ENCODE measurements at places on chromosomes 12 and 14.

DNA sequence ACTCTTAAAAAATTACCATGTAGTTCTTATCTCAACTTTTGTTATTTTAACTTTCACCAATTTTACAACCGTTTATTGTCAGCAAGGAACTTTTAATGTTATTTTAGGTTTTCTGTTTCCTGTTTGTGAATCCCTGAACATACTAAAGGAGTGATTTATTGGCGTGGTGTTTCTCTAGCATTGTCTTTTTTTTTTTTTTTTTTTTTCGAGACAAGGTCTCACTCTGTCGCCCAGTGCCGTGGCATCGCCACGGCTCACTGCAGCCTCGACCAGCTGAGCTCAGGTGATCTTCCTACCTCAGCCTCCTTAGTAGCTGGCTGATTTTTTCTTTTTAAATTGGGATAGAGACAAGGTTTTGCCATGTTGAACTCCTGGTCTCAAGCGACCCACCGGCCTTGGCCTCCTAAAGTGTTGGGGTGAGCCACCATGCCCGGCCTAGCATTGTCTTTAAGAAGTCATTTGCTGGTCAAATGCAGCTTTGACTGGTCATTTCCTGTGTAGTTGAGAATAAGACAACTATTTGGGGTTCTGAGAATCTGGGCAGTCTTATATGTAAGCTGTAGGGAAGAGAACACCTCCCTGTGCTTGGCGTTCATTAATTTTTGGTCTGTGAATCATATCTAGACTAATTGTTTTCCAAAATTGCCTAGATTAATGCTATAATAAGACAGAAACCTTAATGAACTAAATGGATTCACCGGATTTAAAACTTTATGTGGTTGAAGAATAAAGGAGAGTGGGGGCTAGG lies 2.1 kb downstream of the WASHC4 start:
- no peak for DNase-seq

GRCh38 chr12:57160741-57161140 lies 13.3 kb upstream of the LRP1-AS start:
- no peak for DNase-seq

- no peak for DNase-seq
These were observed 121.1 kb upstream of the SYT10 start for GRCh38 chr12:33560653-33561208.

- no peak for DNase-seq
These were observed 90.5 kb downstream of the GALNT9 start for GRCh38 chr12:132238884-132239283.

- DNase-seq: no peak
These were observed 183.8 kb upstream of the HIF1A start for GRCh38 chr14:61511558-61511948.

DNA sequence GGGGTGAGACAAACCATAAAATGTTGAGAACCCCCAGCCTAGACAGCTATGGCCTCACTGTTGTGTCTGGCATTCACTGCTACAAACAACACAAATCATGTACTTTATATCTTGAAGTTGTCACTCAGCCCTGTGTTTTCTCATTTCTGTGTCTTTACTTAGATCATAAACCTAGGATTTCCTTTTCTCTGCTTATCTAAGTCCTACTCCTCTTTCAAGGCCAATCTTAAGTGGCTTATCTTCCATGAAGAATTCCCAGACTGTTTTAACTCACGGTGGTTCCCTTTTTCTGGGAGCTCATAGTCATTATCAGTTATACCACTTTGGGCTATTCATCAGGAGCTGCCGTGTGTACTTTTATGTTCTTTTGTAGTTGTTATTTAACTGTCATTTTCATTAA lies 42.1 kb downstream of the FLRT2 start:
- DNase-seq: no peak

- no peak for DNase-seq
These were observed 131.3 kb upstream of the HIF1A start for GRCh38 chr14:61563880-61564617.

DNA sequence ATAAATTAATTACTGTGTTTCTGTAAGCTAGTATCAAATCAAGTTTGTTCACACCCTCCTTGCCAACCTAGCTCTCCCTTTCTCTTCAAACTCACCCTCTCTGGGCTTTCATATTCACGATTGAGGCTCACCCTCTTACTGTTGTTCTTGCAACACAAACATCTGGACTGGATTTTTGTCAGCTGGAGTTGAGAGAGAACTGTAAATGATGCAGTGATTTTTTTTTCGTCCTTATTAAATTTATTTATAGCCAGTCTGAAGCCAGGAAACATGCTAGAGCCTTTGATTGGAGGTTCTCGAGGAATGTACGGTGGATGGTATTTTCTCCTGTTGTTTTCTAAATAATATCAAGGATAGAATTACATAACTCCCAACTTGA lies 485.1 kb downstream of the ZFP36L1 start:
- DNase-seq: no peak

- DNase-seq: no peak
These were observed 163.3 kb downstream of the APAF1 start for GRCh38 chr12:98808243-98808875.

DNA sequence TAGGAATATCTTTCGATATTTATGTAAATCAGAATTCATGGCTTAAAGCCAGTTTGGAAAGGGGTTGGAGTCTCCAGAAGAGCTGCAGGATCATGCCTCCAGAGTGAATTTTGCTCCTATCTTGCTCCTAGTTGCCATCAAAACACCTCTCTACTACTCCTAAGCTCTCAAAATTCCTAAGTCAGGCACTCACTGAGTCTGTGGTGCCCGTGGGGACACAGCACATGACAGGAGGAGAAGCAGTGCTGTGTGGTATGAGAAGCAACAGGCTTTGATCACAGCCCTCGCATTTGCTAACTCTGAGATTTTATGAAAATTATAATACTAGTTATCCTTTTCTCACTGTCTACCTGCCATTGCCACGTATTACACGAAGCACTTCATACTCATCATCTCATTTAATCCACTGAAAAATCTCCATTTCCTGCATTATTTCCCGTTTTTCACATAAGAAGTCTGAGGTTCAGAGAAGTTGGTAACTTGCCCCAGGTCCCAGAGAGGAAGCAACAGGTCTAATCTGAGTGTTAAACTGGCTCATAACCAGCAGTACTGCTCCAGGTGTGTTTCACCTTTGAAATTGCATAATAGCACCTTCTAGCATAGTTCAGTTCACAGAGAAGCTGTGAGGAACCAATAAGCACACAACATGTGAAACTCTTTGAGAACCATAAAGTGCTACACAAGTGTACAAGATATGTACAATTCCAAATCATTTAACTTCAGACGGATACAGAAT lies 33.1 kb upstream of the SLC35F4 start:
- DNase-seq: no peak

GRCh38 chr12:9864913-9865675 lies 4.1 kb downstream of the CLEC2B start:
- no peak for DNase-seq

DNA sequence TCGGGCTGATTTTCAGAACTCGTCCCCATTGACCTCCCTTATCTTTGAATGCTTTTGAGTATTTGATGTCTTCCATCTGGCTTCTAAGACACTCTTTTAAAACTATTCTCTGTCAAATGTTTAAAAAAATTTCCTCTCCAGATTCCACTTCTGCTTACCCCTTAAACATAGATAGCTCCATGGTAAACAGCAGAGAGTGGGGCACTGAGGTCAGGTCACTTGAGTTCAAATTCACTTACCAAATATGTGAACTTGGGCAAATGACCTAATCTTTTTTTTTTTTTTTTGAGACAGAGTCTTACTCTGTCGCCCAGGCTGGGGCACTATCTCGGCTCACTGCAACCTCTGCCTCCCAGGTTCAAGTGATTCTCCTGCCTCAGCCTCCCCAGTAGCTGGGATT lies 126.8 kb upstream of the CPSF6 start:
- DNase-seq: no peak

DNA sequence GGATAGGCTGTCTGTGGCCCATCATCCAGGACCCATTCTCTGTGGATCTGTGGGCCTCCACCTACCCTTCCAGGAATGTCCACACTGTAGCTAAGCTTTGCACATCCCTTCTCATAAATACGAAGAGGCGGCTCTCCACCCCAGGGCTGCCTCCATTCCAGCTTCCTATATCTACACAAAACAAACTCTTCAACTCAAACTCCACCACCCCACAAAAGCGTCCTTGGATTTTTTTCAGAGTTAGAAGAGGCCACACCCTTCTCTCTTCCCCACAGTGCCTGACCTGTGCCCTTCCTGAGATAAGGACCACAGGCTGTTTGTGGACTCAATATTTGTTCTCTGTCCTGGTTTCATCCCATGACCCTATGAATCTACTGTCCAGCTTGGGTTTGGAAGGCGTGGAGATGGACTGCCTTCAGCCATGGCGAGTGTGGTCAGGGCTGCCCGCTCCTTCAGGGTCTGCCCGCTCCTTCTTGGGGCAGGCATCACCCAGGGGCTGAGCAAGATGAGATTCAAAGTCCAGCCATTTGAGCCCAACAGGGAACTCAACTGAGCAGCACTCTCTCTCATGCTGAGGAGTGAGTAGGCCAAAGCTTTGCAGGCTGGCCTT lies 13.0 kb upstream of the SERPINA12 start:
- DNase-seq: no peak

DNA sequence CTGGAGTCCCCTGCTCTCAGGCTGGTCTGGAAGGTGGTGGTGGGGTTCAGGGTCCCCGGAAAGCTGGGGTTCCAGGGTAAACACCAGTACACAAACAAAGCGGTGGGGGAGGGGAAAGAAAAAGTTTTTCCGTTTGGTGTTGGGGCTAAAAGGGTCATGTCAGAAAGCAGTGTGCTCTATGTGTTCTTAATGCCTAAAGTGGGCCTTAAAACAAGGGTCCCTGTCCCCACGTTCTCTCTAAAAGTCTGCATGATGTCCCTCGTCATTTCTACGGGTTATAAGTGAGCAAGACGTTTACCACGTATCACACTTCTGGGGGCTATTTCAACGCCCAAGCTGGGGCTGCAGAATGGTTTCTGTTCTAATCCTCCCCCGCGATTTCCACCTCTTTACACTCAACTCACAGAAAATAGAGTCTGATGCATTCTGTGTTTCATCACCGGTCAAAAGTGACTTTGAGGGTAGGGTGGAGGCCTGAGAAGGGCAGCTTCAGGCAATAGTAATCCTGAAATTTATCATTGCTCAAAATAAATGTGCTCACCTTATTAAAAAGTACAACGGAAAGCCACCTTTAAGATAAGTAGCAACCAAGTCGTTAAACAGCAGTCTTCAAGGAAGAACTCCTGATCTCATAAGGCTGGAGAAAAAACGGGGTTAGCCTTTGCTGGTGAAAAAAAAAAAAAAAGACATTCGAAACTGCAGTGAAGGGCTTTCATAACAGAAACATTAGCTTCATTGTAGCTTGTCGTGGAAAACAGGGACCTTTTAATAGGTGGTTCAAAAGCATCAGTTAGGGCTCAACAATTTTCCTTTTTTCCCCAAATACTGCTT lies 63.9 kb upstream of the PTGR2 start:
- peak; percentile 29 for DNase-seq

DNA sequence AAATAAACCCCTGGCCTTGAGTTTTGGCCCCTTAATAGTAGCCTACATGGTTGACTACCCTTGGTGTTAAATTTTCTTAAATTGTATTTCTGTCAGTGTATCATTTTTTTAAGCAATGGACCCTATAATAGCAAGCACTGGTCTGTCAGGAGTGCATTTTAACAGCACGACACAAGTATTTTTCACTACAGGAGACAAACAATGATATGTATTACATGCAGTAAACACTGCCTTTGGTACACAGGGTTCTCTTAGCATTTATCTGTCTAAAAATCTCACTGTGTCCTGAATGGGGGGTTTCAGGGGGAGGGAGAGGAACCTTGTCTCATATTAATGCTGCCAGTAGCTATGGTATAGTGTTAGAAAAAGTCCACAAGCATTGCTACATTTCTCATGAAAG lies 18.4 kb downstream of the LMO3 start:
- DNase-seq: no peak
